ENCODE measurements at places on chromosomes 5 and 9.

DNA sequence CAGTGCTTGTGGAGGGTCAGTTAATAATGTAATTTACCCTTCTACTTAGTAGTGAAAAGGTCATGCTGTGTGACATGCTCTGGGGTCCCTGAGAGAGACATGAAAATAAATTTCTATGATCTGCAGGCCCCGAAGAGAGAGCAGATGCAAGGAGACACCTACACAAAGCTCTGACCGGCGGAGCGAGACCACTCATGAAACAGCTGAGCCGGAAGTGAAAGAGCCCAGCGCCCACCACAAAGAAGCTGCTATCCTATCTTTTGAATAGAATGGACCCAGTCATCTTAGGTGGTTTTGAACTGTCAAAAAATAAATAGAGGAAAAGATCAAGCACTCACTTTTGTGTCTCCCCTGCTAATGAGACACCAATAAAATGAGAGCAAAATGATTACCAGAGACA lies 190.0 kb downstream of the MED10 start:
- no peak for DNase-seq

GRCh38 chr5:174624733-174625522 lies 99.5 kb upstream of the MSX2 start:
- no peak for DNase-seq

GRCh38 chr9:126411225-126411947 lies 84.8 kb downstream of the MVB12B start:
- DNase-seq, result no peak

DNA sequence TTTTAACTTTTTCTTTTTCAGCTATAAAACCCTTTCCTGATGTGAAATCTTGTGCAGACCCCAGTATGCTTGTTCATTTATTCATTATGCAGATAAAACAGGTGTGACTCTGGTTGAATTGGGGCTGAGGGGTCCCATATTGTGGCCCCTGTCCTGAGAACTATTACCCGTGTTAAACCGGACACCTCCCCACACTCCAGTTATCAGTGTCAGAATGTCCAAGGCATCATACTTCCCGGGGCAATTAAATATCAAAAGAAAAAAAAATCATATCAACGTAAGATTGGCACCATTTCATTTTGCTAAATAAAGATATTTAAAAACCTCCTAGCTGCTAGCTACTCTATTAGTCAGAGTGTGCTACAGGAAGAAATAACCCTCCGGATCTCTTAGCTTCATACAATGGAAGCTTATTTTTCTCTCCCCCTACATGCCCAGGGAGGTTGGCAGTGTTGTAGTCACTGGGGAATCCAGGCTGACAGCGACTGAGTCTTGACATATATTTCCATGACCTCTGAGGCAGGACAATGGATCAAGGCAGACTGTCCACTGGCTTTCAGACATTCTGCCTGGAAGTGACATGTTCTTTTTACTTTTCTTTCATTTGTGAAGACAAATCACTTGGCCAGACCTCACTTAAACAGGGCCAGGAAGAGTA lies 170.0 kb downstream of the SEC61B start:
- DNase-seq, result no peak

Data from stimulated activated CD8-positive, alpha-beta memory T cell treated with anti-CD3 and anti-CD28 coated beads, Interleukin-15, amount 100 ng/mL, for 48 hours (primary cell).